Naive thymus-derived CD8-positive, alpha-beta T cell (primary cell): ENCODE measurements at places on chromosomes 2 and 18.

GRCh38 chr18:37341473-37342086 is 224.0 kb downstream of the CELF4 start:
- no peak for DNase-seq

- DNase-seq: no peak
These were observed 113.3 kb upstream of the ODC1 start for GRCh38 chr2:10561288-10562035.

- DNase-seq: peak; percentile 81
These were observed 63.3 kb upstream of the ALPP start for GRCh38 chr2:232315049-232315922.

GRCh38 chr2:195450552-195451113 is 206.4 kb upstream of the SLC39A10 start:
- no peak for DNase-seq

- no peak for DNase-seq
These were observed 36.5 kb upstream of the LHCGR start for GRCh38 chr2:48792030-48792429.

GRCh38 chr2:133497270-133497893 is 70.9 kb downstream of the NCKAP5 start:
- no peak for DNase-seq

- DNase-seq: no peak
These were observed 352.0 kb downstream of the IRS1 start for GRCh38 chr2:226447338-226448300.

GRCh38 chr2:236012155-236012554 is 156.0 kb downstream of the GBX2 start:
- no peak for DNase-seq

- no peak for DNase-seq
These were observed 316.6 kb upstream of the NCKAP5 start for GRCh38 chr2:133884739-133885381.

GRCh38 chr2:215835657-215836056 is 177.7 kb downstream of the MREG start:
- no peak for DNase-seq

DNA sequence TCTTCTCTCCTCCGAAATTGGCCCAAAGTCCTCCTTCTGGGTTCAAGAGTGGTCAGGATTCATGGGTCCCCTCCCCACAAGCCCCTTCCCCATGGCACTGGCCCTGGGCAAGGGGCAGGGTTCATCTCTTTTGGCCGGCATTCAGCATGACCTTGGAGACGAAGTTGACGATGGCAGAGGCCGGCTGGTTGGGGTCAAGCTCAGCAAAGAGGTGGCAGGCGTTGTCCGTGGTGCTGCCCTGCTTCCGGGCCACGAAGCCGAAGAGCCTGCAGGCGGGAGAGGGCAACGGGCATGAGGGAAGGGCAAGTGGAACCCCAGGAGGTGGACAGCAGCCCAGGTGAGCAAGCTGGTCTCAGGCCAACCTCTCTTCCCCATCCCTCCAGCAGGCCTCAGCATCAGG is 198.5 kb downstream of the TNS1 start:
- no peak for DNase-seq

- DNase-seq: no peak
These were observed 109.7 kb upstream of the FAM136A start for GRCh38 chr2:70411483-70412125.

- no peak for DNase-seq
These were observed 6.9 kb downstream of the SP3 start for GRCh38 chr2:173958198-173958846.

DNA sequence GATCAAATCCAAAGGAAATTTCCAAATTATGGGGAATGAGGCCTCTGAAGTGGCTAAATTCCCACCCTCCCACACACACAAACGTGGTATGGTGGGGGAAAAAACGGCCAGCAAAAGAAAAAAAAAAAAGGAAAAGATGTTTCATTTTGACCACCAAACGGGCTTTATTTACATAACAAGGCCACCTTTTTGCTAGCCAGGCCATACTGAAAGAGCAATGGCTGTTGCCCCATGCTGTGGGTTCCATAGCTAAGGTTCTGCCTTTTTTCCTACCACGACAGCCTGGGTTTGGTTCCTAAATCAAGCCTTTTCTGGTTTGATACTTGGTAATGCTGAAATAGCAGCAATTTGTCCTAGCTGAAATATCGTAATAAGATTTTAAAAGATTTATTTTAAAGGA is 14.0 kb upstream of the IL1B start:
- no peak for DNase-seq
